Ovary (tissue), 10 donors: ENCODE measurements at places on chromosomes 4 and X. TPM values are rescaled to one million over a fixed set of nuclear protein-coding genes. Genes with fewer than 3 reads are reported as not detected.
A peak's percentile ranks its signal among the peaks of the same experiment; 100 is the strongest.

DNA sequence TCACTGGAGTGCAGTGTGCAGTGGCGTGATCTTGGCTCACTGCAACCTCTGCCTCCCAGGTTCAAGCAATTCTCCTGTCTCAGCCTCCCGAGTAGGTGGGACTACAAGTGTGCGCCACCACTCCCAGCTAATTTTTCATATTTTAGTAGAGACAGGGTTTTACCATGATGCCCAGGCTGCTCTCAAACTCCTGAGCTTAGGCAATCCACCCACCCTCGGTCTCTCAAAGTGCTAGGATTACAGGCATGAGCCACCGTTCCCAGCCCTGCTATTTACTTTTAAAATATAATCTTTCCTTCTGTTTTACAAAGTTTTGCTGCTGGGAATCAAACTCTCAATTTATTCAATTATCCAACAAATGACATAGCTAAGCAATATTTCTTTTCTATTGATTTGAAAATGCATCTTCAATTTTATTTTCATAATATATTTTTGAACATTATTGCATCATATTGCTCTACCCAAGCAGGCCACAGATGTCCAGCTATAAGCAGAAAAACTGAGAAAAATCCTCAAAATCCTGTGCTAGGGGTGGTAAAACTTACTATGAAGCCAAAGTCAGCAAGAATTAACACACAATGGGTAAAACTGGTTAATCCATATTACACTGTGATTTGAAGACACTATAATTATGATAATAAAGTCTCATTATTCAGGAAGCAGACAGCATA lies 5.2 kb downstream of the TIFA start:
- H3K27me3 ChIP-seq = no peaks in the 10 kb centered on the region
- no peak for DNase-seq
- H3K4me3 ChIP-seq = no peak overlapping the region
- H3K4me1 ChIP-seq = peaks cover 4% of the 10 kb centered on the region

DNA sequence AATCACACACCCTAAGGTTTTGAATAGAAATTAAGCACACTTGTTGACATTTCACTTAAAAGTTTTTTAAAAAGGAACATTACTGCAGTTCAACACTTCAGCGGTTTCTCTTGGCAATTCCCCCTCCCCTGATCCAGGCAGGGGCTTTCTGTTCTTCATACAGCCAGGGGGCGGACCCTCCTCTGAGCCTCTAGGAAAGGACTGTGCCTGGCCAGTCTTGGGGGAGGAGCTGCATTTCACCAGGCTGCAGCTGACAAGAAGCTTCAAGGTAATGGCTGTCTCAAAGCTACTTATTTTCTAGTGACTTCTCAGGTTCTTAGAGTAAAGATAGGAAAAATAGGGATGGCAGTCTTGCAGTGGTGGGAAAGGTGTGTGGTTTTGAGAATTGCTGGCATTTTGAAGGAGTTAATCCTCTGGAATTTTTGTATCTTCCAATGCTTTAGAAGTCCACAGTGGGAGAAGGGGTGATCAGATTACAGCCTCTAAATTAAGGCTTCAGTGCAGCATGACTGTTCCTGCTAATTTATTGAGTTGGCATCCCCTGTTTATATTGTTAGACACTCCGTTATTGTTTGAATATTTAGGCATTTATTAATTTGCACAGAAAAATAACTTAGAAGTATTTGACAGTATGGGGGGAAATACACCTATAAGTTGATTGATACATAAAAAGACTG lies 33.5 kb downstream of the PWWP3B start:
- DNase-seq = no peak
- no peaks in the 10 kb centered on the region for H3K4me1 ChIP-seq
- H3K4me3 ChIP-seq = no peak overlapping the region
- H3K27ac ChIP-seq = no peak overlapping the region

DNA sequence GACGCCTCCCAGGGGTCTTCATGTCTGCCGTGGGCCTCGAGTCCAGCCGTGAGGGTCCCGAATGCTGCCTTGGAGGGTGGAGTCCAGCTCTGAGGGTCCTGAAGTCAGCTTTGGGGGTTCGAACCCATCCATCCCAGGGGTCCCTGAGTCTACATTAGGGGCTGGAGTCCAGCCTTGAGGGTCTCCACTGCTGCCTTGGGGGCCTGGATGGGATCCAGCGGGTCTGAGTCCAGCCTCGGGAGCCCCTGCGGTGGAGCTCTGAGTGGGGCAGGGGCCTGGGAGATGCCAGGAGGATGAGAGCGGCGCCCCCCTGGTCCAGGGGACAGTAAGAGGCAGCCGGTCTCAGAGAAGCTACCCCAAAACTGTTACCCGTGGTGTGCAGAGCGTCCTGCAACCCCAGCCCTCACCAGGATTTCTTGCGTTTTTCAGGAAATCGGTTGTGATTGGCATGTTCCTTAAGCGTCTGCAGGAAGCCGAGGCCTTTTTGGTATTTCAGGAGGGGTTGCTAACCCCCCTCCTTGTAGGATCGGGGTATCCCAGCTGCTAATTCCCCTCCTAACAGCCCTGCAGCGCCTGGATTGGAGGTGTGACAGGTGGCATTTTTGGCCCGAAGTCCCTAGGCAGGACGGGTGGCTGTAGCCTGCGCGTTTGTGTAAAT lies 1.7 kb upstream of the GTPBP6 start:
- H3K27me3 ChIP-seq = no peaks in the 10 kb centered on the region
- DNase-seq = peak; percentile 65
- no peaks in the 10 kb centered on the region for H3K36me3 ChIP-seq
- peak overlapping the region; percentile 96 for H3K4me3 ChIP-seq
- peaks cover 1% of the 10 kb centered on the region for H3K4me1 ChIP-seq

GRCh38 chr4:7894677-7895181 lies 44.9 kb downstream of the AFAP1 start:
- no peaks in the 10 kb centered on the region for H3K27me3 ChIP-seq
- H3K36me3 ChIP-seq = no peaks in the 10 kb centered on the region
- H3K27ac ChIP-seq = no peak overlapping the region
- no peak for DNase-seq
- H3K4me1 ChIP-seq = peaks cover 9% of the 10 kb centered on the region

DNA sequence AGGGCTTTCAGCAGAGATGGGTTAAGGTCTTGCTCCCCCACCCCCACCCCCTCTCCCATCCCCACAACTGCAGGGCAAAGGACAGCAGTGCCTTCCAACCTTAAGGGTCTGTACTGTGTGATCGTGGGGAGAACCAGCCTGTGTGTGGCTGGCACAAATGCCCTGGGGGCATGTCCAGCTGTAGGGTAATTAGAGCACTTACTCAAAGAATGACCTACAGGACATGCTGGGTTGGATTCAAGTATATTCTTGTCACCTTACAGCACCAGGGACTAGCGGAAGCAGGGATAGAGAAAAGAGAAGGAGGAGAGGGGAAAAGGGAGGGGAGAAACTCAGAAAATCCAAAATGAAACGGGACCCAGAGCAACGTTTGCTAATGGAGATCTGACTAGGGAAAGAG lies 191.3 kb upstream of the GATB start:
- no peaks in the 10 kb centered on the region for H3K27me3 ChIP-seq
- H3K27ac ChIP-seq = no peak overlapping the region
- DNase-seq = no peak
- H3K4me3 ChIP-seq = no peak overlapping the region

GRCh38 chrX:98459669-98460068 lies 1576.0 kb downstream of the RPA4 start:
- H3K27ac ChIP-seq = no peak overlapping the region
- no peaks in the 10 kb centered on the region for H3K27me3 ChIP-seq
- no peaks in the 10 kb centered on the region for H3K36me3 ChIP-seq

DNA sequence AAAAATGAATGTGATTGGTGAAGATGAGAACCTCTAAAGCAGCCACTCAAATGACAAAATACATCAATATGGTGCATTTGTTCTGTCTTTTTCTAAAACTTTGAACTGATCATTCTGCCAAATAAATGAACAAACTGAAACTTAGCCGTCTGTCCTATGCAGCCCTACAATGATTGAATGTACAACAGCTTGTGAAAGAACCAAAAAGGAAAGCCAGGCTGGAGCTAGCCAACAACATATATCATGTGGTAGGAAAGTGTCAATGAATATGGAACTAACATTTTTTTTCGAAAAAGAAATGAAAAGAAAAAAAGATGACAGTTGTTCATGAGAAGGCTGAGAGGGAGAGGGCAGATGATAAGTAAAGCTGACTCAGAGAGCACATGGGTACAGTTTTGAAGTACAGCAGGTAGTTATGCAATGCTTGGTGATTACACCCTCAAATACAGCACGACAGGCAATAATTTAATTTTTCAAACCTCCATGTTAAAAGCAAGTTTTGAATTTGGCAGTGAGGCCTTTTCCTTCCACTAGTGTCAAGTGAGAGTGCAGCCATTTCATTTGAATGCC lies 21.2 kb upstream of the SLC7A11 start:
- H3K36me3 ChIP-seq = no peaks in the 10 kb centered on the region
- no peak for DNase-seq
- H3K27me3 ChIP-seq = no peaks in the 10 kb centered on the region
- no peaks in the 10 kb centered on the region for H3K4me1 ChIP-seq
- H3K4me3 ChIP-seq = no peak overlapping the region
- no peak overlapping the region for H3K27ac ChIP-seq

- H3K27me3 ChIP-seq = no peaks in the 10 kb centered on the region
- DNase-seq = no peak
Observed at GRCh38 chr4:151052785-151053184, 37.7 kb upstream of the LRBA start.

DNA sequence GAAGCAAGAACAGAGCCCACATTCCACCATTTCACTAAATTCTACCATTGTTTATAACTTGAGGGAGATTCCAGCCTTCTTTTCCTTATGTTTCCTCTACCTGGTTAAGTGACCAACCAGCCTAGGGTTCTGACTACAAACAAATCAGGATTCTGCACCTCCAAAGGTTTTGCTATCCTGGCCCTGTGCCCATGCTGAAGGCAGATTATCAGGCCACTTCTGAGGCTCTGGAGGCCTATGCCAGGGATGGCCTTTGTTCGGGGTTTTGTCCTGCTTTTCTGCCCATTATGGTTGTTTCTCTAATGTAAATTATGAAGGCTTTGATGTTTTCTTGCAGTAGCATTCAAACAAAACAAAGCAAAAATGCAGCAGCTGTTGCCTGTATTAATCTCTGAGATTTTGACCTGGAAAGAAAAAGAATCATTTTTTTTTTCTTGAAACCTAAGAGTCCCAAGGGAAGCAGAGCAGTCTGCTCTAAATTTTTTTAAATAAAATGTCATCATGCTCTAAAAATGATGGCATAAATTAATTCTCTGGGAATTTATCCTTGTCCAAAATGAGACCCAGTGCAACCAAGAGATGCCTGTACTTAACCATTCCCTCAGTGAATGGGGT lies 55.6 kb downstream of the RNF150 start:
- no peak for DNase-seq
- H3K27me3 ChIP-seq = no peaks in the 10 kb centered on the region
- H3K4me1 ChIP-seq = peaks cover 4% of the 10 kb centered on the region

DNA sequence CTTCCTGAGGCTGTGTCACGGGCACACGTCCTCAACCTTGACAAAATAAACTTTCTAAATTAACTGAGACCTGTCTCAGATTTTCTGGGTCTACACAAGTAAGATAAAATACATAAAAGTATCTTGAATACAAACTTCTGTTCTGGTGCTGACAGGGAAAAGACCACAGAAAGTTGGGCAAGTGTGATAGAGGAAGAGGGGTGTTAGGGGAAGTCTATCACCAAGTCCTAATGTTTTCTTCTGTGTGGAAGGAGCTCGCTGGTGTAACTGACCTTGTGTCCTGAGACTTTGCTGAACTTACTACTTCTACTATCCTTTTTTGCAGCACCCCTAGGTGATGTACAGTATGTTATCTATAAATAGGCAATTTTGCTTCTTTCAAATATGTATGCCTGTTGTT lies 97.0 kb upstream of the STIM2 start:
- no peak overlapping the region for H3K27ac ChIP-seq
- H3K27me3 ChIP-seq = no peaks in the 10 kb centered on the region
- no peaks in the 10 kb centered on the region for H3K4me1 ChIP-seq
- H3K36me3 ChIP-seq = no peaks in the 10 kb centered on the region
- no peak for DNase-seq
- H3K4me3 ChIP-seq = no peak overlapping the region

- no peaks in the 10 kb centered on the region for H3K4me1 ChIP-seq
- H3K27ac ChIP-seq = no peak overlapping the region
- H3K36me3 ChIP-seq = no peaks in the 10 kb centered on the region
- DNase-seq = no peak
- no peaks in the 10 kb centered on the region for H3K27me3 ChIP-seq
Observed at GRCh38 chr4:159564615-159565014, 461.7 kb downstream of the RAPGEF2 start.

DNA sequence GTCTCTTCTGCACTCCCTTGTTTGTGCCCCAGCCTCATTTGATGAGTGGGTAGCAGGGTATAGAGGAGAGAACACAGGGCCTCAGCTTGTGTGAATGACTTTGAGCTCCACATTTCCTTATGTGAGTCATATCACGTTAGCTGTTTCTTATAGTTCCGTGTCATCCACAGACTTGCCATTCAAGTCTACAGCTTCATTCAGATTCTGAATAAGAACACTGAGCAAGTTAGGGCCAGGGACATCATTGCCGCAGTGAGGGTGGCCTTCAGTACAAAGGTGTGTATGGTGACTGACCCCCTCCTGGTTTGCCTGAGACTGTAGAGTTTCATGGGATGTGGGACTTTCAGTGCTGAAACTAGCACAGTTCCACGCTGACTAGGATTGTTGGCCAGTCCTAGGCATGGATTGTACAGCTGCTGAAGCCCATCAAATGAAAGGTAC lies 23.6 kb downstream of the KLF3 start:
- no peaks in the 10 kb centered on the region for H3K36me3 ChIP-seq
- no peak overlapping the region for H3K27ac ChIP-seq

- no peaks in the 10 kb centered on the region for H3K4me1 ChIP-seq
- no peak overlapping the region for H3K27ac ChIP-seq
- no peak for DNase-seq
- H3K36me3 ChIP-seq = no peaks in the 10 kb centered on the region
- H3K27me3 ChIP-seq = no peaks in the 10 kb centered on the region
- H3K4me3 ChIP-seq = no peak overlapping the region
Observed at GRCh38 chr4:78004270-78004669, 52.9 kb upstream of the FRAS1 start.

- no peak for DNase-seq
- no peaks in the 10 kb centered on the region for H3K4me1 ChIP-seq
- no peaks in the 10 kb centered on the region for H3K27me3 ChIP-seq
Observed at GRCh38 chr4:66633477-66633876, 911.8 kb downstream of the CENPC start.

- H3K27me3 ChIP-seq = no peaks in the 10 kb centered on the region
- DNase-seq = peak; percentile 48
- peak within 1 kb of the TSS; percentile 82 for H3K27ac ChIP-seq
- H3K4me1 ChIP-seq = peaks cover 2% of the 10 kb centered on the region
Observed at GRCh38 chrX:130110379-130111219, at the start of gene ELF4. Gene ELF4, minus strand, starts transcription at chrX:130110497. Its CDS starts 29,167 bp downstream, at chrX:130081330.

- no peak overlapping the region for H3K27ac ChIP-seq
- no peaks in the 10 kb centered on the region for H3K36me3 ChIP-seq
- no peaks in the 10 kb centered on the region for H3K4me1 ChIP-seq
- no peak for DNase-seq
Observed at GRCh38 chr4:170674176-170674575, 584.4 kb upstream of the AADAT start.

CXCL13 gene
- total RNA-seq = 0.37 TPM

GAB1 gene
- 32.3 TPM for total RNA-seq

NLRP2B gene
- not detected for total RNA-seq

HSFX4 gene
- not detected for total RNA-seq

GDPD2 gene
- total RNA-seq = not detected

RLIM gene
- 40.6 TPM for total RNA-seq

RTL3 gene
- not detected for total RNA-seq
